ENCODE measurements at places on chromosomes 13 and 19.
A peak's percentile ranks its signal among the peaks of the same experiment; 100 is the strongest.

DNA sequence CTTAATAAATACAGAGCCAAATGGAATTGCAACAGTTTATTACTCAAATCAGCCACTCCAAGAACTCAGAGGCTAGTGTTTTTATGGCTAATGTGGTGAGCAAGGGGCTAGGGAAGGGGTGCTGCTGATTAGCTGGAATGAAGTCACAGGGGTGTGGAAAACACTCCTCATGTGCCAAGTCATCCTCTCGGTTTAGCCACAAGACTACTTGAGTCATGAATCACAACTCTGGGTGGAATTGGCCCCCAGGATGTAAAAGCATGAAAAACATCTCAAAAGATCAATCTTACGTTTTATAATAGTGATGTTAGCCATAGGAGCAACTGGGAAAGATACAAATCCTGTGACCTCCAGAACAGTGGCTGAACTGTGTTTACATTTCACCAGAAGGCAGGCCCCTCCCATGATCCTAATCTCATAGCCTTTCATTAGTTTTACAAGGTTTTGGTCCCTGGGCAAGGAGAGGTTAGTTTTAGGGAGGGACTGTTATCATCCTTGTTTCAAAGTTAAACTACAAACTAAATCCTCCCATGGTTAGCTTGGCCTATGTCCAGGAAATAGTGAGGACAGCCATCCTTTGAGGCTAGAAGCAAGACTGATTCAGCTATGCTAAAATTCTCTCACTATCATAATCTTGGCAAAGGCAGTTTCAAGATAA is 2020.1 kb upstream of the PCDH20 start:
- no peak for DNase-seq

DNA sequence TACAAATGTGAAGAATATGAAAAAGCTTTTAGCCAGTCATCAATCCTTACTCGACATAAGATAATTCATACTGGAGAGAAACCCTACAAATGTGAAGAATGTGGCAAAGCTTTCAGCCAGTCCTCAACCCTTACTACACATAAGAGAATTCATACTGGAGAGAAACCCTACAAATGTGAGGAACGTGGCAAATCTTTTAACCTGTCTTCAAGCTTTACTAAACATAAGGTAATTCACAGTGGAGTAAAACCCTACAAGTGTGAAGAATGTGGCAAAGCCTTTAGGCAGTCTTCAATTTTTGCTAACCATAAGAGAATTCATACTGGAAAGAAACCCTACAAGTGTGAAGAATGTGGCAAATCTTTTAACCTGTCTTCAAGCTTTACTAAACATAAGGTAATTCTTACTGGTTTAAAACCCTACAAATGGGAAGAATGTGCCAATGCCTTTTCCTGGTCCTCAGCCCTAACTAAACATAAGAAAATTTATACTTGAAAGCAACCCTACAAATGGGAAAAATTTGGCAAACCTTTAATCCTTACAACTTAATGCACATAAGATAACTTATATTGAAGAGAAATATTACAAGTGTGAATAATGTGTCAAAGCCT is 74.1 kb upstream of the ZNF681 start:
- DNase-seq = no peak

DNA sequence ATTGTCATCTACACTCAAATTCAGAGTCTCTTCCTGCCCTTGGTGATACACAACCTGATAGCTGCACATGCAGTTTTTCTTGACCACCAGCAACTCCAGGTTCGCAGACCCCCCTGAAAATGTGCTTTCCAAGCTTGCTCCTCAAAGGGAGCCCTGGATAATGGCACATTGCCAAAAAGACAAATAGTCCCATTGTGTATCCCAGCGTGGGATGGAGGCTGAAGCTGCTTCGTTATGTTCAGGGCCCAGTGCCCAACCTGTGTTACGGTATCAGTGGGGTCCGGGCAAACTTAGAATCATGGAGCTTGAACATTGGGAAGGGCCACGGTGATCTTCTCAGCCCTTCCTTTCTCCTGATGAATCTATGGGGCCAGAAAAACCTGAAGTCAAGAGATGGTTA is 173.0 kb downstream of the TEX29 start:
- DNase-seq = no peak

- DNase-seq = no peak
These were observed 37.7 kb upstream of the DCUN1D2 start for GRCh38 chr13:113528101-113528812.

DNA sequence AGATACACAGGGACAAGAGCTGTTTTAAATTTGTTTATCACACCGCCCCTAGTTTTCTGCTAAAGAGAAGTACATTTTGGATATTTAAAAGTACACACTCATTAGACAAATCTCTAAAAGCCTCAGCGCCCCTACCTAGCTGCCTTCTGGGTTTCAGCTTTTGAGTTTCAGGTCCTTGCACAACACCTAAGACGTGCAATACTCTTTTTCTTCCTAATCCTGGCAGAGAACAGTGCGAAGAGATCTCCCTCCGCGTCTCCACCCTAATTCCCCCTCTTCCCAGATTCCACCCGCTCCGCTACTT is 421 bp upstream of the KLF5 start:
- DNase-seq = no peak

GRCh38 chr19:2524840-2525723 is 49.2 kb downstream of the GADD45B start:
- DNase-seq = no peak

DNA sequence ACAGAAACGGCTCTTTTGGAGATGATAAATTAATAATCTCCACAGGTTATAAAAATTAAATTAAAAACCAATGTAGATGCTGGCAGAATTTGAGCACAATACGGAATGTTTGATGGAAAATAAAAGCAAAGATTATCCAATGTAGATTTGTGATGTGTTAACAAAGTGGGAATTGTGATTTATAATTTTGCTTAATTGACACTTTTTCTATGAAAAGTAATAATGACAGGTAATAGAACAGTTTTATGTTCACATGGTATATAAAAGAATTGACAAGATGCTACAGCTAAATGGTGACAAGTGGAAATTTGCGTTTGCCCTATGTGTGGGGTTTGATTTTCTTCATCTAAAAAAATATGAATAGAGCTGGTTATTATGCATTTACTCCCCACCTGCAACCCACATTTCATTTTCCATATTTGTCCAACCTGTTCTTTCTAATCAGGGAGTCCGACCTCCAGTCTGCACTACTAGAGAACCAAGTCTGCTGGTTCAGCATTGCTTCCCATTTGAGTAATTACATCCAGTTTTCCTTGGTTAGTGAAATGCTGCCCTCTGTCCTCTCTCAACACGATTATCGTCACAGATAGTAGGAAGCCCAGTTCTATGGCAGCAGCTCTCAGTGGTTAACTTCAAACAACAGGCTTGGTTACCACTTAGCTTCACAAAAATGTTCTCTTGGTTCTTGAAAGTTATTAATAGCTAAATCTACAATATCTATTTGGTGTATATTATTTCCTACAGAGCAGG is 61.4 kb upstream of the SLITRK1 start:
- DNase-seq = no peak

- peak; percentile 98 for DNase-seq
These were observed at the start of gene CHMP2A for GRCh38 chr19:58554494-58555368. Gene CHMP2A (minus strand): TSS chr19:58555105. CDS start chr19:58554212, 893 bp downstream.

- no peak for DNase-seq
These were observed 19.8 kb downstream of the SERP2 start for GRCh38 chr13:44393391-44393790.

GRCh38 chr13:27621116-27621365 is 651 bp upstream of the POLR1D start:
- DNase-seq = peak; percentile 7

DNA sequence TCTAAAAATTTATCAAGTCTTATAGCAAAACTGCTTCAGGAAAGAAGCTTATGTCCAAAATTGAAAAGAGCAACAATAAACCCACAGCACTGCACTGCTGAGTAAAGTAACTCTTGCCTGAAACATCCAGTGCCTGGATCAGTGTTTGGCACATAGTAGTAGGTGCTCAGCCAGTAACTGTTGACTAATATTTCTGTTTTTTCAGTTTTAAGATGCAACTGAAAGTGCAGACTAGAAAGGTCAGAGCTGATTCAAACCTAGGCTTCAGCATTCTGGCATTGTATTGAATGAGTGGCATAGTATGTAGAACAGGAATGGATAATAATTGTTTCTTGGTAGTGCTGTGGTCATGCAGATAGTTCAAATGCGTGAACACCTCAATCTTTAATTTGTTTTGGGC is 67.6 kb downstream of the UBL3 start:
- no peak for DNase-seq

- no peak for DNase-seq
These were observed 11.8 kb downstream of the TGFB1 start for GRCh38 chr19:41341669-41342490.

DNA sequence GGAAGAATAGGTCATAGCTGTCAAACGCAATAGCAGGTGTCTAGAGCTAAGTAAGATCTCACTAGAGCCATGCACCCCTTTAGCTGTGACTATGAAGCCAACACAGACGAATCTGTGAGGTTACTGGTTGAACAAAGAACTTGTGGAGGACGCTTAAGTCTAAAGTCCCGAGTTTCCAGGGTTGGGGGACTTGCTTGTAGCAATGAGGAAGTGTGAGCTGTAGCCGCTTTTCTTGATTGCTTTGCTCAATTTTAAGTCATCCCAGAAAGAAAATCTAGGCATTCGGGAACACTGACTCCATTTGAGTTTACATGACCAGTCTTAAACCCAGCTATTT is 1.6 kb downstream of the GPC5 start:
- no peak for DNase-seq

DNA sequence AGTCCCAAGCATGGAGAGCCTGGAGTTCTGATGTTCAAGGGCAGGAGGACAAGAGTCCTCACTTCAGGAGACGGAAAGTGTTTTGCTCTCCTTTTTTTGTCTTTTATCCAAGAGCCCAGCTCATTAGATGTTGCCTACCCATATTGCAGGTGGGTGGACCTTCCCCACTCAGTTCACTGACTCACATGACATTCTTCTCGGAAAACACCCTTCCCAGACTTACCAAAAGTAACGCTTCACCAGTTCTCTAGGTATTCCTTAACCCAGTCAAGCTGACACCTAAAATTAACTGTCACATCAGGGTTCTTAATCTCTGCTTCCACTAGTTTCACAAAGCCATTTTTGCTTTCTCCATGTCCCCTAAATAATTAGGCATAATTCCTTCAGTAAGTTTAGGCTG is 2215.4 kb upstream of the PCDH20 start:
- no peak for DNase-seq

- no peak for DNase-seq
These were observed 4.9 kb upstream of the SMIM17 start for GRCh38 chr19:56637976-56638555.

GRCh38 chr13:49836516-49836915 is 44.0 kb upstream of the KPNA3 start:
- no peak for DNase-seq

GRCh38 chr13:83879431-83880171 is 2.7 kb downstream of the SLITRK1 start:
- DNase-seq = no peak

- no peak for DNase-seq
These were observed 197.1 kb downstream of the OXGR1 start for GRCh38 chr13:96797136-96797535.

DNA sequence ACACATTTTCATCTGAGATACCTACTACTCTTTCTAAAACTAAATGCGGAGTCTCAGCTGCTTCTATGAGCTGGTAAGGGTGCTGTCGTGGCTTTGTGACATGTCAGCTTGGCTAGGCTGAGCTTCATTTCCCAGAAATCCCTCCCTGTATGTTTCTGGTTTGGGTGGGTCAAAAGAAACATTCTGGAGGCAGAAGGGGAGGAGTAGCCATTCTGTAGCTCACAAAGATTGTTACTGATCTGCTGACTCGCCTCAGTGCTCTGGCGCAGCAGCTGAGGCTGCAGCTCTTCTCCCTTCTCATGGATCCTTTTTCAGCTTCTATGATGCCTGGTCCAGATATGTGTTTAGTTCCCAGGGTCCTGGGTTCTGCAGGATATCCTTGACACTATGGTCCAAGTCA is 114.7 kb downstream of the RAP2A start:
- no peak for DNase-seq

- DNase-seq = no peak
These were observed 119.2 kb downstream of the FRY start for GRCh38 chr13:32150794-32151193.

DNA sequence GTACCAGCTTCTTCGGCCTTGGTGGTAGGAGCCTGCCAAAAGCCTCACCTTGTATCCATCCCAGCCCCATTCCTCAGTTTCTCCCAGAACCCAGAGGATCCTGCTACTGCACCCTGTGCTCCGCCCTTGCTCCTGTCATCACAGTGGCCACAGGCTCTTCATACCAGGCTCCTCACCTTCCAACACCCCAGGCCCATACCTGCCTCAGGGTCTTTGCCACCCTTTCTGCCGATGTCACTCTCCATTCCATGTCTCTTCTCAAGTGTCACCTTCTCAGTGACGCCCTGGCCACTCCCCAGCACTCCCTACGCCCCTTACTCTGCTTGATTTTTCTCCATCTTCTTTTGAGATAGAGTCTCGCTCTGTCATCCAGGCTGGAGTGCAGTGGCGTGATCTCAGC is 2.0 kb upstream of the SRRM5 start:
- DNase-seq = no peak

DNA sequence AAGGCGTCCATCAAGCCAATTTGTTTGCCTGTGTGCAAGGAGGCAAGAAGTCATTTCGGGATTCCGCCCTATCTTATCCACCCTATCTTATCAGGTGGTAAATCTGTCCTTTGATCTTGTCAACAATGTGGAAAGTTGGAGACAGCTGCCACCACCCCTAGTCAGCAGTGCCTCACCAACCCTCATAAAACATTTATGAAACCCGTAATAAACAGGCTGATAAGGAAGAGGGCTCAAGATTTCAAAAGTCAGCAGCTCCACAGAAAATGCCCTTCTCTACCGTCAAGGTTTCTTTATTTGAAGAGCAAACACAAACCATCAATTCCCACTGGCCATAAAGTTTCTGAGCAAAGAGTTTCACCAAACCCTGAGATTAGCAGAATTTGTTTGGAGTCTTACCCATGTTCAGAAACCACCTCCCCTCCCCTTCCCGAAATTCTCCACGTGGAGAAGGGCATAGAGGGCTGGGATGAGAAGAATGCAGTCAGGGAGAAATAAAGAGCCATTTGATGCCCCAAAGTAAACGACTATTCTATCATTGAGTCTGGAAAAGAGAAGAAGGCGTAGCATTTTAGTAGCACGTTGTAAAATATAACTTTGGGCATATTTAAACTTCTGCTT is 196.0 kb upstream of the GPR12 start:
- no peak for DNase-seq

DNA sequence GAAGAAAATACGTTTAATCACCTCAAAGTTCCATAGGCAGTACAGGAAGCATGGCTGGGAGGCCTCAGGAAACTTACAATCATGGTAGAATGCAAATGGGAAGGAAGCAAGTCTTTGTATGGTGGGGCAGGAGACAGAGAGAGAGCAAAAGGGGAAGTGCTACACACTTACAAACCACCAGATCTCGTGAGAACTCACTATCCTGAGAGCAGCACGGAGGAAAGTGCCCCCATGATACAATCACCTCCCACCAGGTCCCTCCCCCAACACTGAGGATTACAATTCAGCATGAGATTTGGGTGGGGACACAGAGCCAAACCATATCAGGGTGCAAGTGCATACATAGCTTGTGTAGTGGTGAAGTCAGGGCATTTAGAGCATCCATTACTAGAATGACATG is 92.3 kb upstream of the ANKRD10 start:
- no peak for DNase-seq

Measured in activated T-cell treated with anti-CD3 and anti-CD28 coated beads for 24 hours (primary cell).